Retinal pigment epithelial cell (primary cell): ENCODE measurements at places on chromosomes 5 and 9.
A peak's percentile ranks its signal among the peaks of the same experiment; 100 is the strongest.

GRCh38 chr9:98007251-98007928, 24.2 kb downstream of the ANP32B start:
- DNase-seq = no peak

DNA sequence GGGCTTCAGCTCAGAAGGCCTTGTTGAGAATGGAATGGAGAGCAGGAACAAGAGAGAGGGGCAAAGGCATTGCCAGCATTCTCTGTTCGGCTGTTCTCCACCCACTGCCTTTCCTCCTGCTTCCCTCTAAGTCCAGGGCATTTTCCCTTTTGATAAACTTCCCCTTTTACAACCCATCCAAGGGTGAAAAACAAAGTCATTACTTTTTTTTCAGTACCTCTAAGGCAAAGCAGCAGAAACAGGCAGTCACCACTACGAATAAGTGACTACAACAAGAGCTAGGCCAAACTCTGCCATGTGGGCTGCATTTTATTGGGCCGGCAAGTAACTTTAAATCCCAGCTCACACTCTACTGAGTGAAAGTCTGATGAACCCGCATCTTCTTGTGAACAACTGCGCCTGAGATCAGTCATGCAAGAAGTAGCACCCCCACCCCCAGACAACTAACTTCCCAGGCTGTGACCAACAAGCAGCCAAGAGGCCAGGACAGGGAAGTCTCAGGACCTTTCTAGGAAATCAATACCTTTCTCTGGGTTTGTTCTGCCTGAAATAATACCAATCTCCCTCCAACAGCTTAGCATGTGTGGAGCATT, 13.1 kb downstream of the IL7R start:
- DNase-seq = no peak

- DNase-seq = no peak
These were observed 11.1 kb upstream of the SLCO4C1 start for GRCh38 chr5:102307232-102307631.

DNA sequence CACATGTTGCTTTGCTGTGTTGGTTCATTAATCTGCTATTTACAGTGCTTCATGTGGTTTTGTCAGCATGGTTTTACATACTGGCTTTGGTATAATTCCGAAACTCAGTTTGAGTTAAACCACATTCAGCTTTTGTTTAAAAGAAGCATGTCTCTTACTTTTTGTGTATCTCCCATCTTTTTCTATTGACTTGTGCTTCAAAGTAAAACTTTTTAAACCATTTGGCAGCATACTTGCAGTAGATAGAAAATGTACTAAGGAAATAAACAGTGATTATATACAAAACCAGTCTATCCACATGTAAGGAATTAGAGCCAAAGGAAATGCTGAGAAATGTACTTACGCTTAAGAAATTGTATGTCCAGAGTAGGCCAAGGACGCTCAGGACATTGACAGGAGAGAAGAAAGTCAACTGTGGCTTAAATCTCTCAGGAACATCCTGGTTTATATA, 286.9 kb downstream of the ARHGEF28 start:
- DNase-seq = no peak

- no peak for DNase-seq
These were observed 510.0 kb downstream of the GADD45G start for GRCh38 chr9:90114641-90115425.

- DNase-seq = no peak
These were observed 205.9 kb upstream of the TMEM161B start for GRCh38 chr5:88474574-88474973.

- DNase-seq = peak; percentile 73
These were observed 339.2 kb upstream of the CDH9 start for GRCh38 chr5:27377626-27378025.

GRCh38 chr5:174919351-174919750, 195.0 kb downstream of the MSX2 start:
- DNase-seq = no peak

DNA sequence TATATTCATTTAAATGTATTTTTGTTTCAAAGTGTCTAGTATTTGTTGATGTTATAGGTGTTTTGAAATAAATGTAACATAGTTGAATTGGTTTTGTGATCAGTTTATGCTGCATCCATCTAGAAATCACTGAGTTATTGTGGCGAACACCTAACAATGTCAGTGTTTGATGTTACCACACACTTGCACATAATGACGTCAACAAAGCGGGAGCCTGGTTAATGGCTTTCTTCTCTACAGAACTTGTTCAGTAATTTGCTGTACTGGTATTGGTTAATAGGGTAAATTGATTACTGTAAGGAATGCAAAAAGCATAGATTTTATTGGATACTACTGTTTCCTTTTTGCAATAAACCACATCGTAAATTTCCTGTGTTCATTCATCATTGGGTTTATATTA, 133.0 kb downstream of the ATG10 start:
- no peak for DNase-seq

DNA sequence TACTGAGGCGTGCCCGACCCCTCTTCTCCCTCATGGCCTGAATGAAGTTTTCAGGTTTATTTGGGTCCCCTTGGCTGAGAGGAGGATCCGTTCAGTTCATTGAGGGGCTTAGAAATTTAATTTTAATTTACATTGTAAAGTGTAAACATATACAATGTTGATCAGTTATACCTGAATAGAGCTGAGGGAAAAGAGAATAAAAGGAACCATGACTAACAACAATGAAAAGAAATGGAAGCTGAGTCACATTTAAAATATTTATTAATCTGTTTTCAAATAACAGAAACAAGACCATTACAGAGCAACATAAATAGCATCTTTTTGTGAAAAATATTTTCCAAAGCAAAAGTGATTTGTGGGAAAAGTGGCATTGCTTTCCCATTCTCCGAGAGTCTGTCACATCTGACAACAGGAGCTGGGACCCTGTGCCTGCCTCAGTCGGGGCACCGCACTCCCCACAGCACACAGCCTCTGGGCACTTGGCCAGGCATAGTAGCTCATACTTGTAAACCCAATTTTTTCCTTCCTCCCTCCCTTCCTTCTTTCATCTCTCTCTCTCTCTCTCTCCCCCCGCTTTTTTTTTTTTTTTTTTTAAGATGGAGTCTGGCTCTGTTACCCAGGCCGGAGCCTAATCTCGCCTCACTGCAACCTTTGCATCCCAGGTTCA, 28.7 kb downstream of the PROP1 start:
- DNase-seq = no peak

DNA sequence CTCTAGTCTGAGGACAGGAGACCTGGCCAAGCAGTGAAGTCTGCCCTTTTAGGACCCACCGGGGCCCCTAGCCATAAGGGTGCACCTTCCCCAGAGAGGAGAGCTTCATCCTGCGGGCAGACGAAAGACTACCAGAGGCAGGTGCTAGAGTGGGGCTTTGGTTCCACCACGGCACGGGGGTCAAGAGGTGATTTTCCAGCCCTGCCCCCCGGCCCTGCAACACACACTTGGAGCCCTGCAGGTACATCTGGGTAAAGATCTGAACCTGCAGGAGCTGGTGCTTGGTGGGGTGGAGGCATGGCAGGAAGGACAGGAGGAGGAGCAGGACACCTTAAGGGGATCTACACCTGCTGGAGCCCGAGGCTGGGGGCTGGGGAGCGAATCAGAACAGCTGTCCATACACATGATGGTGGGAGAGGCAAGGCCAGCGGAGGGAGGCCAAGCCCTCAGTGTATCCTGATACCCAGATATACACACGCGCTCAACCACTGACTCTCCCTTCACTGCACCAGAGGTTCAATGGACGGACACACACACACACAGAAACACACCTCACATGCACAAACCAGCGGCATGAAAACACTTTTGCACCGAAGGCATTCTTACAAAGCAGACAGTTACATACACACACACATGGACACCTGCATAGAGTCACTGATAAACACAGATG, 98.4 kb upstream of the MVB12B start:
- no peak for DNase-seq

DNA sequence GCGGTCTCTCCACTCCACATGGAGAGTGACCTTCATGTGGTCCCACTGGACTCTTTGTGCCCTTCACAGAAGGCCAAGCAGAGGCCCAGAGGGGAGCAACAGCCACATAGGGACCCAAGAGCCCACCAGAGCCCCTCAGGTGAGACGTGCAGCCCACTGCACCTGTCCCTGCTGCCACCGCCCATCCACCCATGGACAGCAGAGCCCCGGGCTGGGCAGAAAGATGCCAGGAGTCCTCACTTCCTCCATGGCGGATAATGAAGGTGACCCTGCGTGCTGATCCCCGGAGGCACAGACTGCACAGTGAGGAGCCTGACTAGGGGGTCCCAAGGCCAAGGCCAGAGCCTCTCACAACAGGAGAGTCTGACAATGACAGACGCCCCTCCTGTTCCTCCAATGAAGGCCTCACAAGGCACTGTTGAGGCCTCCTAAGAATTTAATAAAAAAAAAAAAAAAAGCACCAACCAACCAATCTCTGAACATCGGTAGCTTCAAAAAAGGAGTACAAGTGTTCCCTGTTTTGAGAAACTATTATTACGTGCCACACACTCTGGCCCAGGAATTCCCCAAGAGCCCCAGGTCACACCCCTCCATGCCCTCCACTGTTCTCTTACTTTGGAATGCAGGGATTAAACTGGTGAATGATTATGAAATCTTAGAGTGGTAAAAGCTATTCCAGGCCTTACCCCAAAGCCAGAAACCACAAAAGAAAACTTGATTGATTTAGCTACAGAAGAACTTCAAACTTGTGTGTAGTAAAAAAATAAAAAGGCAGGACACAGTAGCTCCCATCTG, 2.8 kb upstream of the PPP1R26 start:
- peak; percentile 72 for DNase-seq

- DNase-seq = no peak
These were observed 32.2 kb downstream of the STXBP1 start for GRCh38 chr9:127644146-127644827.

DNA sequence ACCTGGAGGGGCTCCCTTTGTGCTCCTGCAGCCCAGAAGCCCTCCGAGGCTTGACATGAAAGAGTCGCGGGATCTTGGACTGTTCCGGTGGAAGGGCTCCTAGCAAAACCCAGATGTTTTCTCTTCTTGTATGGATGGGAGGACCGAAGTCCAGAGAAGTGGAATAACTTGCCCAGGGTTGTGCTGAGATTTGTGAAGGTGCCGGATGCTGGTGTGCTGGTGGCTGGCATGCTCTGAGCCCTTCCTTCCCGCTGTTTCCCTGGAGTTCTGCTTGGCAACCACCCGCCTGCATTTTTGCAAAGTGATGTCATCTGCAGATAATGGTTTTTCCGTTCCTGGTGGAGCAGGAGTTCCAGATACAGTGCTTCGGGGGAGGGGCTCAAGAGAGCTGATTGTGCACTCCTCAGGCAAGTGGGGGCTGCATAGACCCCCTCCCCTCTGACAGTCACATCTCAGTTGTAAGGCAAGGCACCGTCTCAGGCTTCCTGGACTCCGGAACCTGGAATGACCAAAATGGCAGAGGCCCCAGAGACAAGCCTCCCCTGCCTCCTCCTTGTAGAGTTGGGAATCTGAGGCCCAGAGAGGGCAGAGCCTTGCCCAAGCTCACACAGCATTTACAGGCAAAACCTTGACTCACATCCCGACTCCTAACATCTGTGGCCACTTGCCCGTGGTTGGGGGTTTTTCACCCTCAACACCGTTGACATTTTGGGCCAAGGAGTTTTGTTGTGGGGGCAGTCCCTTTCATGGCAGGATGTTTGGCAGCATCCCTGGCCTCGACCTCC, 157.0 kb downstream of the RGS3 start:
- peak; percentile 96 for DNase-seq

DNA sequence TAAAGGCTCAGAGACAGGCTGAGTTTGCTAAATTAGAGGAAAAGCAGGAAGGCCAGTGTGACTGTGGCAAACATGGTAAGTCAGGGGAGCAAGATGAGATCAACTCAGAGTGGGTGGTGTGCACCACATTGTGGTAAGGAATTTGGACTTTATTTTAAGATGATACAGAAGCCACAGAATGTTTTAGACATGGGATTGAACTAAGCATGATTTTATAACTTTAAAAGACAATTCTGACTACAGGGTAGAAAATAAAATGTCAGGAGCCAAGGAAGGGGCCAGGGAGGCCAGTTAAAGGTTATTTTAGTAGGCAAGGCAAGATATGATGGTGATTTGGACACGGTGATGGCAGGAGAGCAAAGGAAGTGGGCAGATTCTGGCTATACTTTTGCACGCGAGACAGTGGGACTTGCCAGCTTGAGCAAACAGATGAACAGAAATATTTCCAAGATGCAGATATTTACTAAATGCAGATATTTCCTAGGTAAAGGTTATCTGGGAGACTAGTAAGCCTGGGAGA, 53.9 kb downstream of the TSSK1B start:
- DNase-seq = no peak

- DNase-seq = no peak
These were observed 6.9 kb upstream of the EMB start for GRCh38 chr5:50447941-50448340.
